Astrocyte of the cerebellum (primary cell): ENCODE measurements at places on chromosomes 6 and 20.
A peak's percentile ranks its signal among the peaks of the same experiment; 100 is the strongest.

- DNase-seq: no peak
These were observed 39.5 kb downstream of the PPP1R16B start for GRCh38 chr20:38844963-38845362.

- DNase-seq: no peak
These were observed 295.5 kb upstream of the ZNF337 start for GRCh38 chr20:25992146-25992545.

DNA sequence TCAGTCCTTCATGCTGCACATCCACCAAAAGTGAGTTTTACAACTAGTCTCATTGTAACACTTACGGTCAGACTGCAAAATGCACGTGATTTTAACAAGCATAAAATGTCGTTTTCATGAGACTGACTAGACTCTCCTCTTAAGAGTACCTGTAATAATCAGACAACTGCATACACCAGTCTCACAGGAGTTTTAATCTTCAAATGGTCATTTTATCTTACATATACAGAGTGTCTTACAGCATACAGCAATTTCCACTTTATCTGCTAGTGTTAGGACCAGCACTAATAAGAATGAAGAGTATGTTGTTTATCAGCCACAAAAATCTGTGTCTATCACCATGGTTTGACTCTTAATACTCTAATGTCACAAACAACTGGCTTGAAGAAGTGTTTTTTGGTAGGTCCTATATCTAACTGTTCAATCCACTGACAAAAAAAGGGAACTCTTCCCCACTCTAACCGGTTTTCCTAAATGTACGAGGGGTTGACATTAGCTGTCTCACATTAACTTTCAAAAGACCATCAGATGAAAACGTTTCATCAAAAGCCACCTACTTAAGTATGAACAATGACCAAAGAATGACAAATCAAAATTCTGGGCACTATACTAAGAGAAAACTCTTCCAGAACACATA lies 1.5 kb upstream of the ASF1A start:
- no peak for DNase-seq

DNA sequence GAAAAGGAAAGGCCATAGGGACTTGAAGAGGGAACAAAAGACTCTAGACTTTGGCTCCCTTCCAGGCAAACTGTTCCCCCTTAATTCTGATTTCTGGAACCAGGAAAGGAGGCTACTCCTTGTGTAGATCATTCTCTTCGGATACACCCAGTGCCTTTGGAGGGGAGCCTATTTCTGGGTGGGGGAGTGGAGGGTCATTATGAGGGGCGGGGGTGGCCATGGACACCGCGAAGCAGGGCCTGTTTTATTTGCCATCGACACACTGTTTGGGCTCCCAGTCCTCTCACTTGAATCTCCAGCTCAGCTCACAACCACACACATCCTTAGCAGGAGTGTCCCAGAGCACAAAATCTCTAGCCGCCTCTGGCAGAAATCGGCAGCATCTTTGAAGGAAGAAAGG lies 132.3 kb downstream of the PXDC1 start:
- no peak for DNase-seq

- peak; percentile 11 for DNase-seq
These were observed 552.3 kb downstream of the KIF16B start for GRCh38 chr20:16020971-16021370.

DNA sequence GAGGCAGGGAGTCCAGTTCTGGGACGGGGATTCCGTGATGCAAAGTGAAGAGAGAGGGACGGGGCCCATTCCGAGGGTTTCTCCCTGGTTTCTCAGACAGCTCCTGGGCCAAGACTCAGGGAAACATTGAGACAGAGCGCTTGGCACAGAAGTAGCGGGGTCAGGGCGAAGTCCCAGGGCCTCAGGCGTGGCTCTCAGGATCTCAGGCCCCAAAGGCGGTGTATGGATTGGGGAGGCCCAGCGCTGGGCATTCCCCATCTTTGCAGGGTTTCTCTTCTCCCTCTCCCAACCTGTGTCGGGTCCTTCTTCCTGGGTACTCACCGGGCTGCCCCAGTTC lies 35.9 kb upstream of the HLA-G start:
- DNase-seq: no peak

DNA sequence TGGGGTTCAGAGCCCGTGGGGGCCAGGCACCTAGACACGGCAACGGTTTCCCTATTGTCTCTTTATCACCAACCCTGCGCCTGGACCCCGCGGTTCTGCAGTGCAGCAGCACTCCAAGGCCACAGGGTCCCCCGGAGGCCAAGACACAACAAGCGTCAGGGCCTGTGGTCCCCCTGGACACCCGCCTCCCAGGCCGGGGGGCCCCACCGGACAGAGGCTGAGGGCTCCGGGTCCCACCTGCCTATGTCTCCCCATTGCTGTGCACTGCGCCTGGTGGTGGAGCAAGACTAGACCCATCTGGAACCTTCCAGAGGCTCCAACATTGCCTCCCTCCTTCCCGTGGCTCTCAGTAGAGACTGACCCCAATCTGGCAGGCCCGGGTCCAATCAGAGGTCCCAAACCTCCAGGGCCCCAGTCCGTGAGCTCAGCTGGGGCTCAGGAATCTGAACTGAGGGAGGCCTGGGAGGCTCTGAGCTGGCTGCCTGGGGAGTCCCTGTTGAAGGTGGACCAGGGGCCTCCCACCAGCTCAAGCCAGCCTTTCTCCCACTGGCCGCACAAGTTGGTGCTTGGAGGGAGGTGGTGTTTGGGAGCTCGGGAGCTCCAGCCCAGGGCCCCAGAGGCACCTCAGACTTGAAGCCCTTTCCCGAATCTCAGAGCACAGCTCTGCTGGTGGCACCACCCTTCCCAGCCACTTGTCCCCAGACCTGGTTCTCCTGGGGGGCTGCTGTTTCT lies 8.8 kb downstream of the GATA5 start:
- no peak for DNase-seq

GRCh38 chr6:73236144-73236750 lies 11.0 kb upstream of the KHDC1L start:
- peak; percentile 27 for DNase-seq

DNA sequence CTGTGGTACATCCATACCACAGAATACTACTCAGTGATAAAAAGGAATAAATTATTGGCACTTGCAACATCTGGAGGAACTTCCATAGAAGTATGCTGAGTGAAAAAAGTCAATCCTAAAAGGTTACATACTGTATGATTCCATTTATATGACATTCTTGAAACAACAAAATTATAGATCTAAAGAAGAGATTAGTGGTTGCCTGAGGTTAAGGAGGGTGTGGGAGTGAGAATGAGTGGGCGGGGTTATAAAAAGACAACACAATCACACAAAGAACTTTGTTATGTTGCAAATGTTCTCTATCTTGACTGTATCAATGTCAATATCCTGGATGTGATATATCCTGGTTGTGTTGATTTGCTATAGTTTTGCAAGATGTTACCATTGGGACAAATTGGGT lies 21.2 kb downstream of the SNRPB start:
- DNase-seq: no peak

DNA sequence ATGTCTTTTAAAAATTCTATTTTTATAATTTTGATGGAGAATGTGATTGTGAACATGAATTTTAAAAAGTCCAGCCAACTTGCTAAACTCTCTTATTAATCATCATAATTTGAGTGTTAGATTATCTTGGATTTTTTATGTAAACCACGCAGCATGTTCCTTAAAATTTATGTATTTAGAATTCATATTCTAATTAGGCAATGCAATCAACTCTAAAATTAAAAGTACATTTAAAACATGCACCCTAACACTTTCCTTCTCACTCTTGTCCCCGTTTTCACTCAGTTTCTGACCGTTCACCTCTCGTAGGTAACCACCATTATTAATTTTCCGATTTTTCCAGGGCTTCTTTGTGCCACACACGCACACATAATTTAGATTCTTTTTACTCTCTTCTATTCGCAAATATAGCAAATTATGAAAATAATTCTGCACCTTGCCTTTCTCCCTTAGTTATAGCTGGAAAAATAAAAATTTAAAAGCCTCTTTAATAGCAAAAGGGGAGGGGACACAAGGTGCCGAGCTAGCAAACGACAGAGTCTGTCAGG lies 329 bp upstream of the ZKSCAN3 start:
- no peak for DNase-seq

DNA sequence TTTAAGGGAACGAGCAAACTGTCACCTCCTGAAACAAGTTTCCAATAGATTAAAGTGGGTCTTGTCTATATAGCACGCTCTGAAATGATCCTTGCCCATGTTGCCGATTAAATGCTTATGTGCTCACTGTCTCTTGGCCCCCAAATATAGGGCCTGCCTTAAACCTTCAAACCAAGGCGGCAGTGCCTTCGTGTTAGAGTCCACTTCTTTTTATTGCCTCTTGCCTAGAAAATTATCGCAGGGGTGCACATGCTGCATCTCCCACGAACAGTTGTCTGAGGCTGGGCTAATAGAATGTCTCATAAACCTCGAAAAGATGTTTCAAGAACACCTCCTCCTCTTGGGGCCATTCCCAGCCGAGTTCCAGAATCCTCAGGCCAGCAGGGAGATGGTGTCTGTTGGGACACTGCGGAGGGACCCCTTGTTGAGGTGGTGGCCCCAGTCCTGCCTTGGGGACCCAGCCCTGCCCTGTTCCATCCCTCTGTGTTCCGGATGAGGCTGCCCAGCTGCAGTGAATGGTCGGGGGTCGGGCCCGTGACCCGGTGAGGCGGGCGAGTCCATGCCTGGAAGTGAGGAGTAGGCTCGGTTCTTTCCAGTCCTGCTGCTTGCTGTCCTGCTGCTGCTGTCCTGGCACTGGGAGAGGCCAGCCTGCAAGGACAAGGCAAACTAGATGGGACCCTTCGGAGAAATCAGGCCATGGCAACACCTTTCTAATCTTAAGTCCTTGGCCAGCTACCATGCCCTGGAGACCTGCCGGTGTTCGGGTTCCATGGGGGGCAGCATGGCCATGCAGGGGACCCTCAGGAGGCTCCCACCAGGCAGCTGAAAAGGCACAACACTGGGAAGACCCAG lies 34.7 kb upstream of the SLCO4A1 start:
- DNase-seq: no peak

DNA sequence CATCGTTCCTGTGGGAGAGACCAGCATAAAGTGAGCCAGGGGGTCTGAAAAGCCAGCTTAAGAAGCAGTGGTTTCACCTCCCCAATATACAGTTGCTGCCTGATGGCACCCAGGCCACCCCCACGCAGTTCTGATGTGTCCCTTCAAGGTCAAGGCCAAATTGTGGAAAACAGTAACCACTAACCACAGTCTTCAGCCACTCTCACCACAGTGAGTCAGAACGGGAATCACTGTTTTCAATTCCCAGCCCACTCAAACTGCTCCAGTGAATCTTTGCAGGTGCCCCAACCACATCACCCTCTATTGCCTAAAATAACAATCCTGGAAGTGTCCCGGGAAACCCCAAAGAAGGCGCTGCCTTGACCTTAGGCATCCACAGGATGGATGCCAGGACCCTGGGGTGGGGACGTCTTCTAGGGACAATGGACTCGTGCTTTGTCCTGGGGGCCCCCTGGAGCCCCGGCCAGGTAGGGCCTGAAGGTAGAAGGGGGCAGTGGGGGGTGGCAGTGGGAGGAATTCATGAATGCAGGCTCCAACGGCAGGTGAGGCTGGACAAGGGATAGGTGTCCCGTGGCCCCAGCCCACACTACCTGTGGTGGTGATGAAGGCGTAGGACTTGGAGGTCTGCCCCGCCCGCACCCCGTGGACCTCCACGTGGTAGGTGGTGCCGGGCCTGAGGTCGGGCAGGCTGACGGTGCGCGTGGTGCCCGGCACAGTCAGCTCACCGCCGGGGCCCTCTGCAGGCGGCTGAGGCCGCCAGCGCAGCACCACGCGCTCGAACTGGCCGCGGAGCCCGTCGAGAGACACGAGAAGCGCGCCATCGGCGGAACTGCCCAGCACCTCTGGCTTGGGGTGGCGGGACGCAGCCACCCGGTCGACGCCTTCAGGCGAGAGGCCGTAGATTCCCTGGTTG lies 22.2 kb downstream of the TNXB start:
- peak; percentile 67 for DNase-seq

DNA sequence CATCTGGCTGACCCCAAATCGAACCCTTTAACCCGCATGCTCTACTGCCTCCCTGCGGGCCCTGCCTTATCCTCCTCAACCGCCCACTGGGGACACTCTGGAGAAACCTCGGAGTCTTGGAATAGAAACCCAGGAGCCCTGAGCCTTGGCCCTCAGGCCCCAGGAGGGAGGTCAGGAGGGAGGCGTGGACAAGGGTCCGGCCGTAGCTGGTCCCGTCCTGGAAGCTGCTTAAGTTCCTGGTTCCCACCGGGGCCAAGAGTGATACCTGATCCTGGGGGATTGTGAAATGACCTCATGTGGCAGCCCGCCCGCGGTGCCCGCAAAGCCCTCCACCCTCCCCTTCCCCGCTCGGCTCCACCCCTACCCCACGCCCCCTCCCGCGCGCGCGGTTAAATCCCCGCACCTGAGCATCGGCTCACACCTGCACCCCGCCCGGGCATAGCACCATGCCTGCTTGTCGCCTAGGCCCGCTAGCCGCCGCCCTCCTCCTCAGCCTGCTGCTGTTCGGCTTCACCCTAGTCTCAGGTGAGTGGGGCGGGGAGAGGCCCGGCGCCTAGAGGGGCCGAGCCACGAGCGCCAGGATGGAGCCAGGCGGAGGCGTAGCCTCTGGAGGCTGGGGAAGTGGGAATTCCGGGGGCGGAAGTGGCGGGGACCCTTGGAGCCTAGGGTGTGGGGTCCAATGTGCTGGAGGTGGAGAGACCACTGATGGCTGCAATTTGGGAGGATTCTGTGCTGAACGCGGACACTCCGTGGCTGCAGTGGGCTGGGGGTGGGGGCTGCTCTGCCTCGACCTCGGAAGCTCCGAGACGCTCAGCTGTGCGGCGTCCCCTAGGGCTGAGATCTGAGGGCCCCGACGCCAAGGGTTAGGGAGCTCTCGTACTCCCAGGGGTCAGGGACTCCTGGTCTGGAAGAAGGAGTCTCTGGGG lies at the start of gene WFDC2:
WFDC2 (plus strand) TSS at position 418 of the 926 bp plus-strand sequence; CDS start at position 447, 29 bp downstream.
- DNase-seq: no peak

DNA sequence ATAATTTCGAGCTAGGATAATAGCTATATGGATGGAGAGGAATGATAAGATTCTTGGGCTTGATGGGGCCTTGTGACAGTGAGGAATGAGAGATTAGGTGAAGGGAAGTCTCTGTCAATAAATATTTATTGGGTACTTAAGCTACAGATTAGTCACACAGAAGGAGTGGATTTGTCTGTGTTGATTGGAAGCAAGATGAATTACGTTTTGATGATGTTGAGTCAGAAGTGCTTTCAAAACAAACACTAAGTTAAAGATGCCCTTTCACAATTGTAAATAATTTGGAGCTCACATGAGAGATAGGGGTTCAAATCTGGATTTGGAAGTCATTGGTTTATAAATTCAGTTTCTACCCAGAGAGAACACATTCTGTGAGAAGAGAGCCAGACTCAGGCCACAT lies 834.2 kb downstream of the KIF16B start:
- no peak for DNase-seq

GRCh38 chr20:37759052-37759553 lies 65.3 kb downstream of the CTNNBL1 start:
- no peak for DNase-seq

GRCh38 chr20:50532221-50532620 lies 22.0 kb downstream of the PTPN1 start:
- DNase-seq: no peak

GRCh38 chr6:6003621-6004366 lies 2.9 kb downstream of the NRN1 start:
- no peak for DNase-seq

DNA sequence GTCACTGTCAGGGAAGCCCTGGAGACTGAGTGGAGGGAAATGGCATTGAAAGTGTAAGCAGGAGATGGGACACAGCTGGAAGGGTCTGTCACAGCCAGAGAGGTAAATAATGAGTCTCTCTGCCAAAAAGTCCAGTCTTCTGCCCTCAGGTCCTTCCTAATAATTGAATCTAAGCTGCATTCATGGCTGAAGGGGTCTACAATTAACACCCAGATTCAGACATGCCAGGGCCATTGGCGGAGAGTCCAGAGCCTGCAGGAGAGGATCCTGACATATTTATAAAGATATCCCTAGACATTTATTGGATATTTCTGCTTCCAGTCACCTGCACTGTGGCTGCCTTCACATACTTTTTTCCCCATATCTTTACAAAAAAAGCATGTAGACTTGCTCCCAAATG lies 89.0 kb downstream of the LRFN2 start:
- DNase-seq: no peak
